NCI-H1105 treated with DMSO at 0.1 percent for 48 hours (cell line): ENCODE measurements at places on chromosomes 7 and 10.

DNA sequence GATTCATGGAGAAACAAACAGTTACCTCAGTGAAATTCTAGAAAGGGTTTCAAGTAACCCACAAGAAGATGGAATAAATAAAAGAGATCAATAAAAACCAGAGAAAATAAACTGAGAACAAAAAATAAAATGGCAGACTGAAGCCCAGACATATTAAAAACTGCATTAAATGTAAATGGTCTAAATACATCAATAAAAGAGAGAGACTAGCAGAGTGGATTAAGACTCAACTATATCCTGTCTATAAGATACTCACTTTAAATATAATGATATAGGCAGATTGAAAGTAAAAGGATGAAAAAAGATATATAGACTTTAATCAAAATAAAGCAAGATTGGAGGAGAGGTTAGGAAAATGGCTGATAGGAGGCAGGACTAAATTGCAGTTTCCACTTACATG lies 18.8 kb upstream of the EBF3 start:
- DNase-seq = no peak

GRCh38 chr7:20713792-20714191 lies 72.9 kb downstream of the SP8 start:
- DNase-seq = no peak

GRCh38 chr7:77877791-77878190 lies 79.2 kb downstream of the PHTF2 start:
- DNase-seq = no peak

GRCh38 chr7:129122078-129122750 lies 22.3 kb upstream of the TSPAN33 start:
- no peak for DNase-seq

GRCh38 chr7:103940382-103941268 lies 48.8 kb downstream of the RELN start:
- DNase-seq = no peak
